T-helper 2 cell (primary cell): ENCODE measurements at places on chromosomes 1 and 21.

- peak; percentile 89 for DNase-seq
Observed at GRCh38 chr1:226690460-226690982, 48.6 kb downstream of the ITPKB start.

GRCh38 chr1:38222891-38223290 is 176.3 kb upstream of the POU3F1 start:
- no peak for DNase-seq

- DNase-seq = no peak
Observed at GRCh38 chr21:39184050-39184980, 1.1 kb upstream of the PSMG1 start.

DNA sequence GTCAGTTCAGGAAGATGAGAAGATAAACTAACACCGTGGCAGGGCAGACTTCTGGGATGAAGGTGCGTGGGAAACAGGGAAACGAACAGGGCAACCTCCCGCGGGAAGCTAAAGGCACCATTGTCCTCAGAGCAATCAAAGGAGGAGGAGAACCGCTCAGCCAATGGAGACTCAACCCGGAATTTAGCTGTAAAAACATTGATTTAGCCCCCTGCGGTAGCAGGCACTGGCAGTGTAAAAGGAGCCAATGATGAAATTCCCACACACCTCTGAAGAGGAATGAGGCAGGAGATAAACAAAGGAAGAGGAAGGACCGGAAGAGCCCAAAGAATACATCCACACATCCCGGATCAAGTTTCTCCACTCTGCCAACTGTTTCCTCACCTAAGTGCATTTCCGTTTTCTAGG is 19.5 kb downstream of the HLCS start:
- no peak for DNase-seq

DNA sequence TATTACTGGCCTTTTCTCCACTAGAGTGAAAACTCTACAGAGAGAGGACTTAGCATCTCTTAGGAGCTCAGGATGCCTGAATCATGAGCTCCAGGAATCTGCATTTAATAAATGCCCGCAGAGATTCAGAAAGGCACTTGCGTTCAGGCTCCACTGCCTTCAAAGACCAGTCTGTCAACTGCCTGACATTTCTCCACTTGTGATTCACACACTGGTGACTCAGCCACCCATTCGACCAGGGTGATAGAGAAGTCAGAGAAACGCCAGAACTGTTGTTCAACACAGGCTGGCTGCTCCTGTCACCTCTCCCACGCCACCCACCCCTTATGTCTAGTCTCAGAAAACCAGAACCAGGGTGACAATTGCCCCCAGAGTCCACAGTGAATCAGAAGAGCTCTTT is 26.9 kb upstream of the LBR start:
- peak; percentile 39 for DNase-seq

- DNase-seq = no peak
Observed at GRCh38 chr1:6688757-6689156, 12.9 kb downstream of the DNAJC11 start.

- no peak for DNase-seq
Observed at GRCh38 chr1:22711591-22712501, 1.2 kb downstream of the EPHB2 start.

GRCh38 chr1:111369645-111370044 is 57.9 kb downstream of the OVGP1 start:
- DNase-seq = no peak

- DNase-seq = no peak
Observed at GRCh38 chr1:76336931-76337371, 262.4 kb downstream of the ST6GALNAC3 start.

DNA sequence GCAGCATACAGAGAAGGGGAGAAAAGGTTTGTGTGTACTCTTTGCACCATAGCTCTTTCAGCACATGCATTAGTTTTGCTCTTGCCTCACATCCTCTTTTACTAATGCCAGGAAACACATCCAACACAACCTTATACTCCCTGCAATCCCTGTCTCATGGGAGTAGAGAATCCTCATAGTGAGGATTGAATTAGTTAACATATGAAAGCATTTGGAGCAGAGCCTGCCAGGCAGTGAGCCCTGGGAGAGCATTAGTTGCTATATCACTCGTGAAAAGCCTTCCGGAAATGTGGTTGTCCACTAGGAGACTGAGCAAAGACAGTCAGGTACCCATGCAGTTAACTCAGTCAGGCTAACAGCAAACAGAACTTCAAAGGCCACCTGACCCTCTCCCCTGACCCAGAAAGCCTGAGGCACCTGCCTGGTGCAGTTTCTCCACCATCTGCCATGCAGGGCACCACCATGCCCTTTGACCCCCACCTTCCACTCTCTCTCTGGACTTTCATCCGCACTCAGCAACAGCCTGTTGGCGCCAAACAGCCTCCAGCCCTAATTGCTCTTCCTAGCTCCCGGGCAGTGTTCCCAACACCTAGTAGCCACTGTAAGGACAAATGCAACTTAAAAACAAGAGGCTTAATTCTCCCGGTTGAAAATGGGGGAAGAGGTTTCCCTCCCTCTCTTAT is 14.9 kb upstream of the AGT start:
- DNase-seq = no peak

DNA sequence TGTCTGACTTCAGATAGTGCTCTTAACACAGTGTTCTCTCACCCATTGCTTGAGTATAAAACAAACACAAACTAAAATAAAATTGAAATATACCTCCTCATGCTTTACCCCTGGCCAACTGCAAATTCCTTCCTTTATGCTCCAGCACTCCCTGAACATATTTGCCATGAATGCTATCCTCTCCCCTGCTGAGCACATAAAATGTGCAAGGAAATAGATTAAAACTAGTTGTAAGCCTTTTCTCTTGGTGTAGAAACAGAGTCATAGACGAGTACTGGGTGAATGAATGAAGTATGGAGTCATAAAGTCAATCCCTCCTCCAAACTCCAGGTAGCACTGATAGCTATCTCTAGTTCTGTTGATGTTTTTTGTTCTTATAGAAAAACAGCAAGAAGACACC is 2.6 kb downstream of the GPR161 start:
- no peak for DNase-seq

DNA sequence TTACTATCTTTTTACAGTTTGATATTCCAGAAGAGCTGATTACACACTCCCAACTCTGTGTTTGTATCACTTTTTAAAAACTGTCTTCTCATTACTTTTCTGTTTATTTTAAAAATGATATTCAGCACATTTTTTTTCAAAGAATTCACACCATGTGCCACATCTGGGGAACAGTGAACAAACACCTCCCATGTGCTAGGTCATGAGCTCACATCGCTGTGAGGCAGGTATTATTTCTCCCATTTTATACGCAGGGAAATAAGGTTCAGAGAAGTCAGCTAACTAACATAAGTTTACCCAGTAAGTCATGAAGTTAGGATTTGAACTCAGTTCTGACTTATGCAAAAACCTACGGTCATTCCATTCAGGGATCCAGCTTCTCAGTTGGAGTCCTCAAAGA is 44.9 kb downstream of the S1PR1 start:
- no peak for DNase-seq

GRCh38 chr1:157226739-157227138 is 88.5 kb upstream of the ETV3 start:
- no peak for DNase-seq

DNA sequence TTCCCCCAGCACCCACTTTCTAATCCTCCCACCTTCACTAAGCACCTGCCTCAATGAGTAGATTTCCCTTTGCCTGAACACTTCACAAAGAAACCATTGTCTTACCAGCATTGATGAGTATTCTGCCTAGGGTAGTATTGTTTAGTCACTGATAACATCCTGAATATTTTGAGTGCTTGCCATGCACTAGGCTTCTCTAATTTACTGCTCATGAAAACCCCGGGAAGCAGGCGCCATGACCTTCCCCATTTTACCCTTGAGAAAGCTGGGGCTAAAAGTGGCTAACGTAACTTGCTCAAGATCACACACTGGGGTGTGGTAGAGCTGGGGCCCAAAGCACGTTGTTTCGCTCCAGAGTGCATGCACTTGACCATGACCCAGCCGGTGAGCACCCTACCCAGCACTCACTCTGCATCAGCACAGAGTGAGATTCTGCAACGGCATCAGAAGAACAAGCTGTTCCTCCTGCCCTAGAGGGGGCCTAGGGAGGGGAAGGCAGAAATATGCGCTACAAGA is 10.6 kb upstream of the F3 start:
- no peak for DNase-seq

DNA sequence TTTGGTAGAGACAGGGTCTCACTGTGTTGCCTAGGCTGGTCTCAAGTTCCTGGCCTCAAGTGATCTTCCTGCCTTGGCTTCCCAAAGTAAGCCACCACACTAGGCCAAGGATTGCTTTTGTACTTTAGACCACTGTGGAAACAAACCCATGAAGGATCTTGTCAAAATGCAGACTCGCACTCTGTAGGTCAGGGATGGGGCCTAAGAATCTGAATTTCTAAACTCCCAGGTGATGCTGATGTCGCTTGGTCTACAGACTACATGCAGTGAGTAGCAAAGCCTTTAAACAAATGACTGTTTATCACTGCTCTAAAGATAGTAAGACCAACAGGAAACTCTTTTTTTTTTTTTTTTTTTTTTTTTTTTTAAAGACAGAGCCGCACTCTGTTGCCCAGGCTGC is 54.1 kb upstream of the MUTYH start:
- no peak for DNase-seq

- no peak for DNase-seq
Observed at GRCh38 chr1:61120246-61120840, 38.0 kb downstream of the NFIA start.

GRCh38 chr1:2522230-2522629 is 4.2 kb downstream of the PANK4 start:
- DNase-seq = no peak

GRCh38 chr1:79588719-79589118 is 582.2 kb upstream of the ADGRL4 start:
- DNase-seq = no peak

DNA sequence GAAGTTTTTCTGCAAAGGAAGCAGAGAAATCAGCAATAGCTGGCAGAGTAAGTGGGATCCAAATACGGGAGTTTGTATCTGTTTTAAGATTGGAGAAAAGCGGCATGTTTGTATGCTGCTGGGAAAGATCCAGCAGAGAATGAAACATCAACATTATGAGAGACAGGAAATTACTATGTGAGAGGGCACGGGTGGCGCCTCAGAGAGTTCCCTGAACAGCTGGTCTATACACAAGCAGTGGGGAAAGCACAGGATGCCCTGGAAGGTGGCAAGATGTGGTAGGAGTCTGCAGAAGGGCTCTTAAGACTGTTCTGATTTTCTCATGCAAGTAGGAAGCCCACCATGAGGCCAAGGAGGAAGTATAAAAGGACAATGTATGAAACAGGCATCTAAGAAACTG is 130.4 kb downstream of the RERE start:
- no peak for DNase-seq

DNA sequence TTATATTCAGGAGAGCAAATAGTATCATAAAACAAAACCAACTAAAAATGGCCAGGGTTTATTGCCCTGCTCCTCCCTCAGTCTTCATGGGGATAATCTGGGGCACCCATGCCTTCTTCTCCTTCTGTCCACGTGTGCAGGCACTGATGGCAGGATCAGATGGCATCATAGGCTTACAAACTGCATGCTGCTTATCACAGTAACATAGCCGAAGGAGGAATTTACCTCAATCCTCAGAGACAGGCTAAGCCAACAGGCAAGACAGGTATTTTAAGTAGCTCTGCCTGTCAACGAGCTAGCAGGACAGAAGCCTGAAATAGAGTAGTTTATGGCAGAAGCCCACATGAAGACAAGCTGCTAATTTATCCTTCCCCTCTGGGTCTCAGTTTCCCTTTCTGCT is 9.4 kb downstream of the LAMB3 start:
- DNase-seq = no peak

DNA sequence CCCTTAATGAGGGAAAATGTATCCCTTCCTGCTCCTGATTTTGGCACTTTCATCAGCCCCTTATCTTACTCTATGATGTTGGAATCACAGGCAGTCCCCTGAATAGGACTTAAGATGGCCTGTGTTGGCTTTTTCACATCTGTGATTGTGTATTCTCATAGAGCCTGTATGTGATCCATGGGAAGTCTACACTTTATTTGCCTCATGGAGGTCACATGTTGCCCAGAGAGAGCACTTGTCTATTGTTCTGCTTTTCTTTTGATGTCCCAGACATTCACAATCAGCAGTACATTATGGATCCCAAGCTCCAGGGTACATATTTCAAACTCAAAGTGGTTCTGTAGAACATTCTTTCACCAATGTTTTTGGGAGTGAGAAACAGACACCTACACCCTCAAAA is 885.2 kb upstream of the ADGRL2 start:
- no peak for DNase-seq

DNA sequence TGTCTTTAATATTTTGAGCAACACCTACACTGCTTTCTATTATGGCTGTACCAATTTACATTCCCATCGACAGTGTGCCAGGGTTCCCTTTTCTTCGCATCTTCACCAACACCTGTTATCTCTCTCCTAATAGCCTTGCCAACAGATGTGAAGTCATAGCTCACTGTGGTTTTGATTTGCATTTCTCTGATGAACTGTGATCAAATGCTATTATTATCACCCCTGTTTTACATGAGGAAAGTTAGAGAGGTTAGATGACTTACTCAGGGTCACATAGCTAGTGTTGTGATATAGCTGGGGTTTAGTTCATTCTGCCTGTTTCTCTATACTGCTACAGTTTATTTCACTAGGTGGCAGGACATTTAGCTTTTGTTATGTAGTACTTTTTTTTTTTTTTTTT is 204.1 kb downstream of the FMN2 start:
- DNase-seq = no peak

GRCh38 chr1:162193221-162193620 is 123.7 kb downstream of the NOS1AP start:
- no peak for DNase-seq

- DNase-seq = peak; percentile 85
Observed at GRCh38 chr1:198519639-198520501, 20.6 kb downstream of the ATP6V1G3 start.

- no peak for DNase-seq
Observed at GRCh38 chr1:231241750-231242149, 738 bp downstream of the GNPAT start.

DNA sequence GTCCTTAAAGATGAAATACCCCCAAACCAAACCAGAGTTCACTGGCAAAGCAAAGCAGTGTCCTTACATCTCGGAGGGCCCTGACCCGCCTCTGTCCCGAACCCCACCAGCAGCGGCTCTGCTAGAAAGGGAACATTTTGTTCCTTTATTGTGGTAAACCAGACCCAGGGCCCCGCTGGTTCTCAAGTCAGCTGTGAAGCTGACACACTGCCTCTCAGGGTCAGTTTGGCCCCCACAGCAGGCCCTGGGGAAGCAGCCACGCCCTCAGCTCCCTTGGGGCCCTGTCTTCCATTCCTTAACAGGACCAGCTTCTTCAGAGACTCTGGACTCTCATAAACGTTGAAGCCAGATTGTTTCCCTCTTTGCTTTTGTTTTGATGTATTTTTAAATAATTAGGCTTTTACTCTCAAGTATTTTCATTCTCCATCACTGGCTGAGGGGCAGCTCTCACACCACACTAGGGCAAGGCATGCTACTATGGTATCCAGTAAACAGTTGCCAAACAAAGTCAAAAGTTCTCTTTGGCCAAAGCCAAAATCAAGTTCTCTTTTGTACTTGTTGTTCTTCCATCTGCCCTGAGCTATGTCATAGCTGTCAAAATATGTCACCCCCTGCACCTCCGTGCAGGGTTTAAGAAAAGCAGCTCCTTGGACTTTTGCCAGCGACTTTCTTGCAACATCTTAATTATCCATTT is 61.1 kb upstream of the ANGPTL1 start:
- no peak for DNase-seq
